ENCODE measurements at places on chromosomes 7 and 10. TPM values are rescaled to one million over a fixed set of nuclear protein-coding genes. Genes with fewer than 3 reads are reported as not detected.

The ACHE gene
- 2.7 TPM for polyA plus RNA-seq

The RNF133 gene
- polyA plus RNA-seq = not detected

The NYAP1 gene
- polyA plus RNA-seq = not detected

The NEUROD6 gene
- not detected for polyA plus RNA-seq

The OR13A1 gene
- 0.13 TPM for polyA plus RNA-seq

The TSPAN15 gene
- polyA plus RNA-seq = 2.2 TPM

The SHOC2 gene
- 64.9 TPM for polyA plus RNA-seq

The BHLHA15 gene
- polyA plus RNA-seq = 2.0 TPM

The PIP gene
- not detected for polyA plus RNA-seq

The PAX4 gene
- not detected for polyA plus RNA-seq

The PRR15 gene
- not detected for polyA plus RNA-seq

DNA sequence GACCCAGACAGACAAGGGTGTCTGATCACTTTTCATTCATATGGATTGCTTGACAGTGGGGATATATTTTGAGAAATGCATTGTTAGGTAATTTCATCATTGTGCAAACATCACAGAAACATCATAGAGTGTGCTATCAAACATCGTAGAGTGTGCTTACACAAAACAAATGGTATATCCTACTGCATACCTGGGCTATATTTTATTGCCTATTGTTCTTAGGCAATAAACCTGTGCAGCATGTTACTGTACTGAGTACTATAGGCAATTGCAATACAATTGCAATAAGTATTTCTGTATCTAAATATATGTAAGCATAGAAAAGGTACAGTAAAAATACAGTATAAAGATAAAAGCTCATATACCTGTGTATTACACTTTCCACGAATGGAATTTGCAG is 319.1 kb downstream of the KIF20B start:
- H3K27ac ChIP-seq = no peak overlapping the region
- H3K4me3 ChIP-seq = no peak overlapping the region
- no peaks in the 10 kb centered on the region for H3K4me1 ChIP-seq
- no peaks in the 10 kb centered on the region for H3K36me3 ChIP-seq
- no peak for DNase-seq

- DNase-seq = no peak
- no peaks in the 10 kb centered on the region for H3K27me3 ChIP-seq
- H3K27ac ChIP-seq = no peak overlapping the region
- H3K36me3 ChIP-seq = no peaks in the 10 kb centered on the region
- peaks cover 15% of the 10 kb centered on the region for H3K4me1 ChIP-seq
These were observed 1.3 kb upstream of the COMMD3 start for GRCh38 chr10:22314852-22315251.

- no peak for DNase-seq
- H3K4me3 ChIP-seq = no peak overlapping the region
- H3K27me3 ChIP-seq = no peaks in the 10 kb centered on the region
- H3K4me1 ChIP-seq = no peaks in the 10 kb centered on the region
- no peak overlapping the region for H3K27ac ChIP-seq
These were observed 652.8 kb upstream of the CELF2 start for GRCh38 chr10:10364902-10365301.

DNA sequence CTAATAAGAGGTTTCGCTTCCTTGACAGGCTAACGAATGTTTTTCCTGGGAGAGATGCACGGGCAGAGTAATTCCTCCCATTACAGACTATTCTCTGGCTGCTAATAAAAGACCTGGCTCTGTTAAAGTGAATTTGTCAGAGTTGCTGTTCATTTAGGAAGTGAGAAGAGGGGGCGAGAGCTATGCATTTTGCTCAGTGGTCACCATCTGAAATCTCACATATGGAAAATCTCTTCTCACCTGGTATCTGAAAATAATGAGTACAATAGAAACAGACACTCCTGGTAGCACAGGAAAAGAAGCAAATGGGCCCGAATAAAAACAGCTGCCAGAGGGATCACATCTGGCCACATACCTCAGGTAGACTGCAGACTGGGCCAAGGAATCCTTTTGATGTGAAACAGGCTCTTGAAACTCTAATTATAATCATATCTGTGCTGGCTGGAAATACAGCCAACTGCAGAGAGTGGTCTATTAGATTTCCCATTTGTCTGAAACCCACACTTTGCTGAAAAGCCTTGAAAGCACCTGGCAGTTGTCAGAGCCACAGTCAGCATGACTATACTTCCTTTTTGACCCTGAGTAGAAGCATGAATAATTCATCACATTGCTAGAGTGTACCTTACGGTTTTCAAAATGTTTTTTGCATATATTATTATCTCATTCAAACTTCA is 33.6 kb downstream of the AOAH start:
- no peak overlapping the region for H3K4me3 ChIP-seq
- no peaks in the 10 kb centered on the region for H3K36me3 ChIP-seq
- no peaks in the 10 kb centered on the region for H3K27me3 ChIP-seq
- H3K27ac ChIP-seq = no peak overlapping the region

- no peaks in the 10 kb centered on the region for H3K27me3 ChIP-seq
- peaks cover 19% of the 10 kb centered on the region for H3K4me1 ChIP-seq
- H3K4me3 ChIP-seq = 0 out of 2 replicates have a peak overlapping the region, but pooled peaks have one; percentile 14
- H3K36me3 ChIP-seq = no peaks in the 10 kb centered on the region
- peak; percentile 51 for DNase-seq
These were observed 66.4 kb downstream of the MTURN start for GRCh38 chr7:30201161-30201666.

DNA sequence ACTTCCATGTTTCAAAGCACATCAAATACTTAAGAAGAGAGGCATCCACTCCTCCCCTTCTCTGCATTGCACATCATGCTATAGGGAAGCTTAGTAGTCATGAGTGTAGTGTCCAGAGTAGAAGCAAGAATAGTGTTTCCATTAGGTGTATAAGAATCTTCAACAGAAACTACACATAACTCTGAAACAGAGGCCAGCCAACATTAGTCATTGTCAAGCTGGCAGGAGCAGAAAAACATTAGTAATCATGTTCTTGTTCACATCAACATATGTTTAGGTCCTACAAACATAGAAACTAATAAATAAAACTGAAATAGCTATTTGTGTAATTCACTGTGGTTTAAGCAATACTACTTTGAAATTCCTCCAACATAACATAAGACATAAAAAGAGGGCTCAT is 370.2 kb downstream of the PPP1R3A start:
- H3K36me3 ChIP-seq = no peaks in the 10 kb centered on the region
- no peaks in the 10 kb centered on the region for H3K4me1 ChIP-seq
- H3K27me3 ChIP-seq = no peaks in the 10 kb centered on the region
- H3K27ac ChIP-seq = no peak overlapping the region
- no peak for DNase-seq
- H3K4me3 ChIP-seq = no peak overlapping the region

GRCh38 chr7:32611201-32612099 is 116.2 kb downstream of the AVL9 start:
- no peaks in the 10 kb centered on the region for H3K4me1 ChIP-seq
- no peak overlapping the region for H3K4me3 ChIP-seq
- no peaks in the 10 kb centered on the region for H3K36me3 ChIP-seq
- no peaks in the 10 kb centered on the region for H3K27me3 ChIP-seq
- no peak overlapping the region for H3K27ac ChIP-seq

GRCh38 chr7:212754-213153 is 20.4 kb downstream of the FAM20C start:
- no peak overlapping the region for H3K27ac ChIP-seq
- H3K27me3 ChIP-seq = no peaks in the 10 kb centered on the region
- no peak overlapping the region for H3K4me3 ChIP-seq
- no peak for DNase-seq

DNA sequence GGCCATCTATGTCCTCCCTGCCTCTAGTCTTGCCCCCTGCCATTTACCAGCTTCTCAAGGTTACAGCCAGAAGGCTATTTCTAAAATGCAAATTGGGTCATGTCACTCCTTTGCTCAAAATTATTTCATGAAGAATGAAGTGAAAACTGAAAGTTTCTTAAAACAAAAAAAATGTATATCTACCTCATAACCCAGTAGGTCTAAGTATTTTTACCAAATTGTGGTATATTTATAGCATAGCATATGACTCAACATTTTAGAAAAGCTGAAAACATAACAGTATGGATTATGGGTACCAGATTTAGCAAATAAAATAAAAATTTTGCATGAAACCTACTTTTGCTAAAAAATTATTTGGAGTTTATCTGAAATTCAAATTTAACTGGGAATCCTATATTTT is 78.4 kb downstream of the SLC16A9 start:
- H3K27ac ChIP-seq = no peak overlapping the region
- H3K4me1 ChIP-seq = no peaks in the 10 kb centered on the region
- no peak for DNase-seq
- H3K27me3 ChIP-seq = no peaks in the 10 kb centered on the region
- H3K36me3 ChIP-seq = no peaks in the 10 kb centered on the region
- no peak overlapping the region for H3K4me3 ChIP-seq

GRCh38 chr10:133455611-133456031 is 1.9 kb downstream of the SCART1 start:
- no peaks in the 10 kb centered on the region for H3K27me3 ChIP-seq
- H3K36me3 ChIP-seq = no peaks in the 10 kb centered on the region
- H3K4me3 ChIP-seq = no peak overlapping the region
- no peaks in the 10 kb centered on the region for H3K4me1 ChIP-seq
- no peak overlapping the region for H3K27ac ChIP-seq

GRCh38 chr7:139246905-139247304 is 15.9 kb downstream of the UBN2 start:
- no peak overlapping the region for H3K4me3 ChIP-seq
- H3K4me1 ChIP-seq = no peaks in the 10 kb centered on the region
- H3K27ac ChIP-seq = no peak overlapping the region
- H3K36me3 ChIP-seq = no peaks in the 10 kb centered on the region
- DNase-seq = no peak

- H3K4me3 ChIP-seq = peak overlapping the region; percentile 89
- peaks cover 15% of the 10 kb centered on the region for H3K36me3 ChIP-seq
- no peak for DNase-seq
- peaks cover 21% of the 10 kb centered on the region for H3K4me1 ChIP-seq
- peak overlapping the region; percentile 85 for H3K27ac ChIP-seq
These were observed 997 bp downstream of the WDR37 start for GRCh38 chr10:1057106-1057657.

GRCh38 chr10:64286533-64286932 is 765.3 kb downstream of the REEP3 start:
- no peaks in the 10 kb centered on the region for H3K4me1 ChIP-seq
- no peak for DNase-seq
- H3K27me3 ChIP-seq = no peaks in the 10 kb centered on the region
- H3K4me3 ChIP-seq = no peak overlapping the region
- H3K27ac ChIP-seq = no peak overlapping the region

- H3K27ac ChIP-seq = no peak overlapping the region
- no peak overlapping the region for H3K4me3 ChIP-seq
- H3K4me1 ChIP-seq = peaks cover 14% of the 10 kb centered on the region
- DNase-seq = no peak
- H3K27me3 ChIP-seq = no peaks in the 10 kb centered on the region
These were observed 50.5 kb upstream of the CAMK2B start for GRCh38 chr7:44375926-44376342.

DNA sequence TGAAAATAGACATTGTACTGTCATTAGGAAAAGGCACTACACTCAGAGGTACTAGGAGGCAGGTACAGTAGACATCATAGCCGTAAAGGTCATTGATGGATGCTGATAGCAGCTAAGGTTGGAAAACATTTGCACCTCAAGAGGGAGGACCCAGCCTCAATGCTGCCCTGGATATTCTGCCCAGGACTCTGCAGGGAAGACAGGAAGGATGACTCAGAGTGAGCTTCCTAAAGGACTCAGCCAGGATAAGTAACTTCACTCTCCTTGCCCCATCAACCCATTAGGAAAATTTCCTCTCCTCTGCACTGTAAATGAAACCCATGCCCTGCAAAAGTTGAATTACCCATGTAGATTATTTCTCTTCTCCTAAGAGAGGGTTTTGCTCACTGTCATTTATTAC is 617.9 kb upstream of the MKI67 start:
- H3K27me3 ChIP-seq = no peaks in the 10 kb centered on the region
- no peak overlapping the region for H3K27ac ChIP-seq
- no peaks in the 10 kb centered on the region for H3K4me1 ChIP-seq
- no peak for DNase-seq
- H3K36me3 ChIP-seq = no peaks in the 10 kb centered on the region
- no peak overlapping the region for H3K4me3 ChIP-seq

GRCh38 chr7:131057794-131058070 is 269.9 kb upstream of the MKLN1 start:
- H3K4me3 ChIP-seq = no peak overlapping the region
- H3K27ac ChIP-seq = no peak overlapping the region
- 0 out of 2 replicates have a peak, but pooled peaks cover 6% of the 10 kb centered on the region for H3K4me1 ChIP-seq
- H3K27me3 ChIP-seq = no peaks in the 10 kb centered on the region
- no peak for DNase-seq

GRCh38 chr7:2016761-2017480 is 215.8 kb downstream of the MAD1L1 start:
- no peak overlapping the region for H3K4me3 ChIP-seq
- H3K36me3 ChIP-seq = no peaks in the 10 kb centered on the region
- H3K27ac ChIP-seq = no peak overlapping the region
- peaks cover 17% of the 10 kb centered on the region for H3K4me1 ChIP-seq
- DNase-seq = no peak

DNA sequence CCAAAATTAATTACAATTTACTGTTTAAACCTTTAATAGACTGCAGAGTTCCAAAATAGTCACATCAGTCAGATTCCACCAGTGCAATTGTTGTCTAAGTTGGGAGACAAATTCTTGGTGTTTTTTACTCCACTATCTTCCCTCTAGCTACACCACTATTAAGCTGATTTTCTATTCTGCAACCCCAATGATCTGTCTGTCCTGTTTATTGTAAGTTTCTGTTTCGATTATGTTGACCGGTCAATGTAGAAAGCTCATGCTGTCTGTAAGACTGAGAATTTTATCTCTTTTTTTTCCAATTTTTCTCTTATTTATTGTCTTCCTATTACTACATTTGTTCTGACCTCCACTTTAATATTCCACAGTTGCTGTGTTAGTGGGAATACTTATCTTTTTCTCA is 557.5 kb downstream of the SH2D4B start:
- no peak for DNase-seq
- H3K27ac ChIP-seq = no peak overlapping the region
- no peaks in the 10 kb centered on the region for H3K4me1 ChIP-seq
- no peaks in the 10 kb centered on the region for H3K27me3 ChIP-seq

- no peaks in the 10 kb centered on the region for H3K36me3 ChIP-seq
- no peak overlapping the region for H3K4me3 ChIP-seq
- DNase-seq = no peak
- no peak overlapping the region for H3K27ac ChIP-seq
- no peaks in the 10 kb centered on the region for H3K4me1 ChIP-seq
- peaks cover 3% of the 10 kb centered on the region for H3K27me3 ChIP-seq
These were observed 276.4 kb downstream of the TCF7L2 start for GRCh38 chr10:113226399-113226798.

GRCh38 chr10:103254113-103254512 is 8.4 kb downstream of the RPEL1 start:
- no peaks in the 10 kb centered on the region for H3K36me3 ChIP-seq
- H3K27me3 ChIP-seq = no peaks in the 10 kb centered on the region
- no peak for DNase-seq
- H3K27ac ChIP-seq = no peak overlapping the region
- no peaks in the 10 kb centered on the region for H3K4me1 ChIP-seq

DNA sequence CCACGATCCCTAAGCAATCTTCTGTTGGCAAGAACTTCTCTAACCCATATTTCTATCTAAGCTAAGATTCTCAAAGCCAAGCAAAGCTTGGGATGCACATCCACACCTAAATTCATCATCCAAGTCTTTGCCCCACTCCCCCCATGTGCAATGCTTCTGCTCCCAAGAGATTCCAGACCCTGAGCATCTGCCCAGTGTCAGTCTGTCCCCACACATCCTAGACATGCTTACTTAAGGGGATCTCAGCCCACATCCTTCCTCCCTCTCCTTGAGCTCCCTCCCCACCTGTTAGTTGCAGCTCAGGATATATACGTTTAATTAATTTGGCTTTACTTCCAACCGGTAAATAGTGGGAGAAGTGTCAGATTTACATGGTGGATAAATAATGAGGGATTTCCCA is 17.0 kb upstream of the TMEM273 start:
- no peak overlapping the region for H3K27ac ChIP-seq
- peaks cover 2% of the 10 kb centered on the region for H3K27me3 ChIP-seq
- DNase-seq = no peak
- no peaks in the 10 kb centered on the region for H3K4me1 ChIP-seq
- no peaks in the 10 kb centered on the region for H3K36me3 ChIP-seq
